ENCODE measurements at places on chromosomes 2 and 18.

GRCh38 chr2:176978921-176979320 lies 233.7 kb upstream of the HNRNPA3 start:
- DNase-seq = no peak

DNA sequence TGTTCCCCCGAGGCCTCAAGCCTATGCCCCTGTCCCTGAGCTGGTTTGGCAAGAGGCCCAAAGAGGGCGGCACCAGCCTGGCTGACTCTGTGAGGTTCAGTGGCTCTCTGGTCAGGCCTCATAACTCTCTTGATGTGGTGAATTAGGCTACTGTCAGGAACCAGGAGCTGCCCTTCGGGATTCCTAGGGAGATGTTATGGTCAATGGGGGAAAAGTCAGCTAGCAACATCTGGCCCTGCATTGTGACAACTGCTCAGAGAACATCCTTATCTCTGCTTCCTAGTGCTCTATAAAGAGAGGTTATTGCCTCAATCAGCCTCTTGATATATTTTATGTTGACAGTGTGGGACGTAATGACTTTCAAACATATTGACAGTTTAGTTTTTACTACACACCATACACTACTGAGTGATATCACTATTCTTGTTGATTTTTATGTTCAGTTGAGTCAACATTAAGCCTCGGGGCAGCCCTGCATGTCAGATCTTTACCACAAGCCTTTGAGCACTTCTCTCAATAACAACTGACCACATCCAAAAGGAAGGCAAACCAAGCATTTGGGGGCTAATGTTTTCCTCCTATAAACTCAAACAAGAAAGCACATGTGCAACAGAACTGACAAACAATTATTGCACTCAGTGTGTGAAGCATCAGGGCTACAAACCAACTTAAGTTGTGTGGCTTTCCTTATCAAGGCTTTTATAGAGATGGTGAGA lies 448.3 kb upstream of the SLC14A2 start:
- DNase-seq = no peak

DNA sequence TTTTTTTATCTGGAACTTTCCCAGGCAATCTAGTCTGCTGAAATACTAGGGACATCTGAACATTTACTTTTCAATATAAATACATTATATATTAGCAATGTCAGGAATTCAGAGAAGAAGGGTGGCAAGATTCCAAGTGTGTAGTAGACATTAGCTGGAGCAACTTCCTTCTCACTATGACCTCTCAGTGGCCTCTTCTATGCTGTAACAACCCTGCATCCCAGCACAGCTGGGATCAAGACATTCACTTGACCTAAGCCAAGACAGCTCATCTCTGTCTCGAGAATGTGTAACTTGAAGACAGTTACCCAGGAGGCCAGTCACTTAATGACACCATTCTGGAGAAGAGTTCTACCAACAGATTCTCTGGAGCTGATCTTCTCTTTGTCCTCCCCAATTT lies 61.7 kb upstream of the RALBP1 start:
- peak; percentile 71 for DNase-seq

DNA sequence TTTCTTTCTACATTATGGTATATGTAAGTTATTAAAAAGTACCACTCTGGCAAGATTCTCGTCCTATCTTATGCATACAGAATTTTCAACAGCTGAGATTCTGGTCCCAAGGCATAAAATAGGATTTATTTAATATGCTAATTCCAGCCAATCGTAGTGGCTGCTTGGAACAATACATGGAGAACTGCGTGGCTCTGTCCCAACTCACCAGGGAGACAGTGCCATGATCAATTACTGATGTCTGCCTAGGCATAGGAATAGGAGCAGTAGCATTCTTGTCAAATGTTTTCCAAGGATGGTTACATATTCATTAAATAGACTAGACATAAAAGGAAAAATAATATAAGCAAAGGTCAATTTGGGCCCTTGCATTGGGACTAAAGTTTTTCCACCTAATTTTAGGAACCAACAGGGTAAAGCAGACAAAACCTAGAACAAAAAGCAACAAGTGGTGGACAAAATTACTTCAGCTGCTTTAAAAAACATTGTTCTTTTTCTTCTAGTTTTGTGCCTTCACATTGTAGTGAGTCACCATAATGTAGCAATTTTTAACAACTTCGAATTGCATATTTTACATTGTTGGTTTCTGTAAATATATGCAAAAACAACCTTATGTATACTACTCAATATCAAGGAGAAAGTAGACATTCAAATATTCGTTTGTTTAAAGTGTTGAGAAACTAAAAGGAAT lies 232.8 kb upstream of the ATP5MC3 start:
- DNase-seq = no peak

GRCh38 chr2:212523756-212524155 lies 14.8 kb downstream of the ERBB4 start:
- no peak for DNase-seq

- no peak for DNase-seq
These were observed 605 bp downstream of the WNT6 start for GRCh38 chr2:218859988-218860831.
